ENCODE measurements at places on chromosomes 7 and 10.

DNA sequence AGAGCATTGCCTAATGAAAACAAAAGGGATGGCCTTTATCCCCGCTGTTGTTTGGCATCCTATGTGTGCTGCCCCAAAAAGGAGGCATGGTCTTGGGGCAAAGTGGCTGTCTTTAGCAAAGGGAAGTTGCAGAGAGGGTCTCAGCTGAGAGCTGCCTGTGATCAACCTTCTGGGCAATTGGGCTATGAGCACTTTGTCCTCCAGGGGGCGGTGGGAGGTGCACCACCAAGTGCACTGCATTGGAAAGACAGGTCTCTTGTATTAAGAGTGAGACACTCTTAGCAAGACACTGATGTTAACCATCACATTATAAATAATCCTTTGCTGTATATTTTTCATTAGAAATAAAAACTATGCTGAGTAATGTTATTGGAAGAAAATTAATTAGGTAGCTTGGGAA, 314.8 kb downstream of the POM121L12 start:
- DNase-seq: peak; percentile 11

- DNase-seq: no peak
Observed at GRCh38 chr10:20888620-20889330, 8.3 kb downstream of the NEBL start.

GRCh38 chr10:73876157-73876556, 1.8 kb upstream of the CAMK2G start:
- DNase-seq: no peak

DNA sequence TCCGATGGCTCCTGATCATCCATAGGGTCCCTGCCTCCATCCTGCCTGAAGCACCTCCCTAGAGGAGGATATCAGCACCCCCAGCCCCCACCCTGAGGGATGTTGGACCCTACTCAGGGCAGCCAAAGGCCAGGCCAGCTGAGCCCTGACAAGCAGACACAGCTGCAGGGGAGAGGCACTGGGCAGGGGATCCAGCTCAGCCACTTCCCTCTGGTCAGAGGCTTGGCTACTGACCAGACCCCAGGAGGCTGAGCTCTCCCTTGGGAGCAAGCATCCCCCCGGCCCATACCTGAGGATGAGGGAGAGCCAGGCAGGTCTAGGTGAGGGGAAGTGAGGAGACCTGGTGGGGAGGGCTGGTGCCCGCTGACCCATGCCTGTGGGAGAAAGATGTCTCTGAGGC, 6.6 kb downstream of the LDB3 start:
- no peak for DNase-seq

DNA sequence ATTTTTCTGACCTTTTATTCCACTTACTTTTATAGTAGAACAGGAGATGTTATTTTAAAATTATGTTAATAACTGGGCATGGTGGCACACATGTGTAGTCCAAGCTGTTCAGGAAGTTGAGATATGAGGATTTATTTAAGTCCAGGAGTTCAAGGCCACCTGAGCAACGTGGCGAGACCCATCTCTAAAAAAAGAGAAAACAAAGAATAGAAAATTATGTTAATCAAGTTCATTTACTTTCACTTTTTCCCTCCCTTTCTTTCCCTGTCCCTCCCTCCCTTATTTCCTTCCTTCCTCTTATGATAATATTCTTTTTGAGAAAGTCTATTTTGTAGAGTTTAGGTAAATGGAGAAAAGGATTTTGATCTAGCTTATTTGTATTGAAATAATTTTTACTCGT, 48.9 kb upstream of the HELLS start:
- no peak for DNase-seq

DNA sequence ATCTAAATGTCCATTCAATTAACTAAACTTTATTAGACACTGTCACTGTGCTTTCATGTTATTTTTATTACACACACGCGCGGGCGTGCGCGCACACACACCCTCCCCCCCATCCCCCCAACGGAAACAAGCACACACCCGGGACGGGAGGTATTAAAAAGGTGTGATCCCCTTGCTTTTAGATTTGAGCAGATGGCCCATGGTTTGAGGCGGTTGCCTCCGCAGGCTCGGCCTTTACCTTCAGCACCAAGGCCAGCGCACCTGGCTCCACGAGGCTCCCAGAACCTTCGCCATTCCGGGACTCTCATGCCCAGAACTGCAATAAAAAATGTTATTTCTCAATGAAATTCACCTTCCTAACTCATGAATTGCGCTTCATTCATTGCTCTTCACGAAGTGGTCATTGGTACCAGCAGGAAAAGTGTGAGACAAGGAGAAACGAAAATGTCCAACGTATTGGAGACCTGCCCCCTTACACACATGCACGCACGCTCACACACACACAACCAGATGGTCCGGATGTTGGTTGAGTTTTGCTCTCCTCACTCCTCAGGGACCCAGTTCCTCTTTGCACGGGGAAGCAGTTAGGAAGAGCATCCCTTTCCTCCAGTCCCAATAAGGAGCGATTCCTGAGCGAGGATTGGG, 20.8 kb upstream of the PTF1A start:
- peak; percentile 17 for DNase-seq

DNA sequence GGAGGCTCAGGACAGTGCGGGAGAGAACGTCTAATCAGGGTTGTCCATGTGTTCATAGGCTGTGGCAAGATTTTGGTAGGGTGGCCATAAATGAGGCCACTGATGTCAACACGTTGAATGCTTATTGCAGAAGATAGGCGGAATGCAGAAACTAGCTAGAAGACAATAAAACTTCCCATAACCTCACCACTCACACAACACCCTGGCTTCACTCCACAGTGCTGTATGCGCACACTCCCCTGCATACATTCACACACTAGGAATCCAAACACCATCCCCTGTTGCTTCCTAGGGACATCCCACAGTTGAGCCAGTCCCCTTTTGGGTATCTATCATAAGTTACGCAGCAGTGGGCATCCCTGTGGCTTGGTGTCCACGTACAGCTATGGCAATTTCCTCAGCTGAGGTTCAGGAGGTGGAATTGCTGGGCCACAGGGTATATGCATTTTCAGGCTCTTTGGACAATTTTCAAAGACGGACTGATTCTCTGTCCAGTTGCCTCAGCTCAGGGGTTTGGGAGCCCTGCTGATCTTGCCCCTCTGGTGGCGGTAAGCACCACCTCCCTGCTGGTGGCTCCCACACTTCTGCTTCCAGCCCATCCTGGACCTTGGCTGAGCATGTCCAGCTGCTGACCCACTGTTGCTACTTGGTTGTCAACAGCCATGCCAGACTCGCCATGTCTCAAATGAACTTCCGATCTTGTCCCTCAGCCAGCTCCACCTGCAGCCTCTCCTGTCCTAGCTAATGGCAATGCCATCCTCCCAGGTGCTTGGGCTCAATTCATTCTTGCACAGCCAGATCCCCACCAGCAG, 36.4 kb downstream of the CDH23 start:
- no peak for DNase-seq

DNA sequence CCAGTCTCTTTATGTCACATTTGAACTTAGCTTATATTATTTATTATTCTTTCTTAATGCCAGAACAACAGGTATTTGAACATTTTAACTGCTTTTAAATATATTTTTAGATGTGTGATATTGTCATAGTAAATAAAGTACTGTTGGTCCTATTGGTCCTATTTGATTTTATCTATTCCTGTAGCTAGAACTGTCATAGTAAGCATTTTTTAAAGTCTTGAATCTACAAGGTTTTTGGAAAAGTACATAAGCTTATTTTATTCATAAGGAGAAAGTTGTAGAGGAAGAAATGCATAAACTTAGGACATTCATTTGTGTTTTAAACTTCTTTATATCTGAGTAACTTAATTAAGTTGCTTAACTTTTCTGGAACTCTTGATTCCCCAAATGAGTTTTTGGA, 136.0 kb downstream of the PHF14 start:
- no peak for DNase-seq

GRCh38 chr10:26358071-26358470, 80.1 kb upstream of the APBB1IP start:
- no peak for DNase-seq

DNA sequence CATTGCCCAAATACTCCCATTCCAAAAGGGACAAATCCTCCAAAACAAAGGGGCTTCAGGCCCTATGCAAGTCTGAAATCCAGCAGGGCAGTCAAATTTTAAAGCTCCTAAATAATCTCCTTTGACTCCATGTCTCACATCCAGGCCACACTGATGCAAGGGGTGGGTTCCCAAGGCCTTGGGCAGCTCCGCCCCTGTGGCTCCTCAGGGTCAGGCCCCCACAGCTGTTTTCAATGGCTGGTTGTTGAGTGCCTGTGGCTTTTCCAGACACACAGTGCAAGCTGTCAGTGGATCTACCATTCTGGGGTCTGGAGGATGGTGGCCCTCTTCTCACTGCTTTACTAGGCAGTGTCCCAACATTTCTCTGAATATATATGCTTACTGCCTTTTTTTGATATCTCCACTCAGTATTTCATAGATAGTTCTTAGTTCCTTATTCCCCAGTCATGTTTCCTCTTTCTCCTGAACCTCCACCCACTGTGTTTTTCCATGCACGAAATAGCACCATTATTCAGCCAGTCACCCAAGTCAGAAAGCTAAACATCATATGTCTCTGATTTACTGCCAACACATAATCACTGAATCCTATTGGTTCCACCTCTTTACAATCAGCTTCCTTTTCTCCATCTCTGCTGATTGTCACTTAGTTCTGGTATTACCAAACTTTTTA, 172.6 kb upstream of the CACNA2D1 start:
- no peak for DNase-seq

DNA sequence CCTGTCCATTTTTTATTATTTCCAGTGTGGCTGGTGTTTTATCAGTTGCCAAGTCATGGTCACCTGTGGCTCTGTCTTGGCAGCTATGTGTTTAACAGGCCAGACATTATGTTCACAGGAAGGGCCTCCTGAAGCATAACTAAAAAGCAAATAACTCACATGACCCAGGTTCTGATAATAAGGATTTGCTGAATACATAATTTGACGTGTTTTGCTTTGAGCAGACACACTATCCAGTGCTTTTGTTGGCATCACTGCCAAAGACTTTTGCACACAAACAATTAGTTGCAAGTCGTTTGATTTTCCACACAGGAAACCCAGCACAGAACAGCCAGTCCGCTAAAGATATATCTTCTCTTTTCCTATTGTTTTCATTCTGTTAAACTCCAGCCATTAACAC, 173.6 kb downstream of the ARL4A start:
- DNase-seq: no peak

GRCh38 chr10:61066661-61067344, 122.8 kb upstream of the RHOBTB1 start:
- DNase-seq: no peak

- DNase-seq: no peak
Observed at GRCh38 chr7:142000244-142000643, 4.6 kb downstream of the MGAM start.

GRCh38 chr7:53110425-53110824, 75.0 kb downstream of the POM121L12 start:
- no peak for DNase-seq

- no peak for DNase-seq
Observed at GRCh38 chr7:64877714-64878610, 25.1 kb upstream of the ZNF273 start.

Data from MG63 (cell line).